ENCODE measurements at places on chromosomes 3 and 15.
A peak's percentile ranks its signal among the peaks of the same experiment; 100 is the strongest.

GRCh38 chr15:65690778-65691177 is 69.0 kb downstream of the SLC24A1 start:
- DNase-seq: no peak

DNA sequence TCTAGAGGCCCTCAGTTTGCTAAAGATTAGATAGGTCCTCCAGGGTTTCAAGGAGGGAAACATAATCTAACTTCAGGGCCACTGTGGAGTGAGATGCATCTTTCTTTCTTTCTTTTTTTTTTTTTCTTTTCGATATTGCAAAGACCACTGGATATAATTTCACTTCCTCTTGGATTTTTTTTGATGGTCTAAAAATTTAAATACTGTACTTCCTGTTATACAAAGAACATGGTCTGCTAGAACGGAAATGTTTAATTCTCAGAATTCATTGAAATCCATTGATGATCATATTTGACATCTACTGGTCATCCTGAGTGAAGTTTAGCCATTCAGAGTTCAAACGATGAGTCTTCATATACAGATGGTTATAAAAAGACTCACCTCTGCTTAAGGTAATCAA is 808.8 kb upstream of the LMCD1 start:
- no peak for DNase-seq

GRCh38 chr3:112293368-112294321 is at the start of gene SLC9C1:
TSS of gene SLC9C1 (minus strand) at chr3:112294216. CDS start at chr3:112286791, 7,425 bp downstream.
- peak; percentile 86 for DNase-seq

DNA sequence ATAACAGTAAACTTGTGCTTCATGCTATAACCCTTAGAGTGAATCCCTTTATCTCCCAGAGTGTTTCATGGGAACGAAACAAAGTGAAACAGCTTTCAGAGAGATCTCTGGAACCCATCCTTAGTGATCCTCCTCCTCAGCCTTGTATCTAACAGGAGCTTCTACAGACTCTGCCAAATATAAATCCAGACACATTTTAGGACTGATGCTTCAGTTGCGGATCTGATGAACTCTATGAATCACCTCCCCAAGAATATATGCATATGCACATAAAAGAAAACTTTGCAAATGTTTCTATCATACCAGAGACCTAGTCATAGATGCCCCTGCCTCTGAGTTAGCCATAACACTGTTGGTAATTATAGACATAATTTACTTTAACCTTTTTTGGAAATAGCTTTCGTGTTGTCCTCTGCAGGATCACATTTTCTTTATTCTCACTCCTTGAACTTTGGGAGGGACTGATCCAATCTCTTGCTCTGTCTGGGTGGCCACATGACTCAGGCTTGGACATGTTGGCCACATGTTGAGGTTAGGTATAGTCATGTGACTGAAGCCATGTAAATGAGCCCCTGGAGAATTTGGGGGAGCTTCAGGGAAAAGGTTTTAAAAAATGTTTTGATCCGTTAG is 306.4 kb upstream of the CNTN3 start:
- DNase-seq: no peak

DNA sequence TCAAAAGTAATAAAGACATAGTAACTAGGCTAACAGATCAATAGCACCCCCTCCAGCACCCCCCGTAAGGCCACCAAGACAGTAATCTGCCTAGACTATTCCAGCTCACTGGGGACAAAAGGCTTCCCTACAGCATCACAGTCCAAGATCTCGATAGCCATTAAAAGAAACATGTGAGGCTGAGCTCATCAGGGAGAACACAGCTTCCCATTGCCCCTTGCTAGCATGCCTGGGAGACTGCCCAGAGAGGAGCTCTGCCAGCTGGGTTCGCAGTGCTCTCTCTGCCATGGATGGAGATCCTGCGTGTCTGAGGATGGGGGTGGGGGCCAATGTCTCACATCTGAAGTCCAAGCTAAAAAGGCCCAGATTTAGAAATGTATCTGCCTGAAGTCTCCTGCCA is 17.8 kb downstream of the LRIG1 start:
- peak; percentile 92 for DNase-seq

GRCh38 chr15:68275165-68275746 is 2.3 kb upstream of the FEM1B start:
- no peak for DNase-seq

- no peak for DNase-seq
Measured at GRCh38 chr3:195042743-195043606, 228.0 kb downstream of the XXYLT1 start.

DNA sequence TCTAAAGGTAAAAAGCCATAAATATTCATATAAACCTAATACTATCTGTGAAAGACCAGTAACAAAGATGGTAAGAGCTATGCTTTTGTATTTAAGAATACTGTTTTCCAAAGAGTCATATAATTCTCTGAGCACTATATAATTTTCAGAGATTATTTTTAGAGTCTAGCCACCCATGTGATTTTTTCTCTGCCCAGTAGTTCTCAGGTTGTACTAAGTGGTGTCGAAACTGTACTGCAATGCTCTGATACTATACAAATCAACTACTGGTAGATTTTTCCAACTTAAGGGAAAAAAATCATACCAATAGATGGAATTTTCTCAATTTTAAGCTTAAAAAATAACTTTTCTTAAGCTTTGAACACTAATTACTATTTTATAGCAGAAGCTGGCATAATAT is 104.8 kb downstream of the MYO5A start:
- DNase-seq: no peak

GRCh38 chr3:120816728-120817127 is 74.2 kb downstream of the GTF2E1 start:
- peak; percentile 55 for DNase-seq

GRCh38 chr3:164397462-164397861 is 680.8 kb downstream of the SI start:
- DNase-seq: no peak

DNA sequence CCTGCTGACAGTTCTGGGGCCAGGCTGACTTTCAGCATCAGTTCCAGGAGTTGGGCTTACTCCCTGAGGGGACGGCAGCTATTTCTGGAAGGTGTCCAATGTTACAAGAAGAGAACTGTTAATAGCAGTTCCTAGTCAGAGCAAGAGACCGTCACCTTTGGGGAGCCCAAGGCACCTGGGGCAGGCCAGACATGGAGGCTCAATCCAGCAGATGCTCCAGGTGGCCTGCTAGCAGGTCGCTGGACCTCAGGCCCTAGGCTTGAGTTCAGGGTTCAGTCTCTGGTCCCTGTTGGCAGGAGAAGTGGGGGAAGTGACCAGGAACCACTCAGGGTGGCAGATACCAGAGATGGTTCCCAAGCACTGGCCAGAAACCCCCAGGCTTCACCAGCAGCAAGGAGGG is 25.9 kb downstream of the C3orf20 start:
- DNase-seq: no peak

DNA sequence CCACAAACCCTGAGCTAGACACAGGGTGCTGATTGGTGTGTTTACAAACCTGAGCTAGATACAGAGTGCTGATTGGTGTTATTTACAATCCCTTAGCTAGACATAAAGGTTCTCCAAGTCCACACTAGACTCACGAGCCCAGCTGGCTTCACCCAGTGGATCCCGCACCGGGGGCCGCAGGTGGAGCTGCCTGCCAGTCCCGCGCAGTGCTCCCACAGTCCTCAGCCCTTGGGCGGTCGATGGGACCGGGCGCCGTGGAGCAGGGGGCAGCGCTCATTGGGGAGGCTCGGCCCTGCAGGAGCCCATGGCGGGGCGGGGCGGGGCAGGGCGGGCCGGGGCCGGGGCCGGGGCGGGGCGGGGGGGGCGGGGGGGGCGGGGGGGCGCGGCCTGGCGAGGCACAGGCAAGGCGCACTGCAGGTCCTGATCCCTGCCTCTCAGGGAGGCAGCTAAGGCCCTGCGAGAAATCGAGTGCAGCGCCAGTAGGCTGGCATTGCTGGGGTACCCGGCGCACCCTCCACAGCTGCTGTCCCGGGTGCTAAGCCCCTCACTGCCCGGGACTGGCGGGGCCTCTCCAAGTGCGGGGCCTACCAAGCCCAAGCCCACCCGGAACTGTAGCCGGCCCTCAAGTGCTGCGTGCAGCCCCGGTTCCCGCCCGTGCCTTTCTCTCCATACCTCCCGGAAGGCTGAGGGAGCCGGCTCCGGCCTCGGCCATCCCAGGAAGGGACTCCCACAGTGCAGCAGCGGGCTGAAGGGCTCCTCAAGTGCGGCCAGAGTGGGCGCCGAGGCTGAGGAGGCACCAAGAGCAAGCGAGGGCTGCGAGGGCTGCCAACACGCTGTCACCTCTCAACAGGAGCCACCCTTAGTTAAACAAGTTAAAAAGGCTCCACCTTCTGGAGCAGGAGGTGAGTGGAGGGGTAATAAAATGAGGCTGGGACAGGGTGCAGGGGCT is 9.8 kb upstream of the TMEM40 start:
- DNase-seq: no peak

DNA sequence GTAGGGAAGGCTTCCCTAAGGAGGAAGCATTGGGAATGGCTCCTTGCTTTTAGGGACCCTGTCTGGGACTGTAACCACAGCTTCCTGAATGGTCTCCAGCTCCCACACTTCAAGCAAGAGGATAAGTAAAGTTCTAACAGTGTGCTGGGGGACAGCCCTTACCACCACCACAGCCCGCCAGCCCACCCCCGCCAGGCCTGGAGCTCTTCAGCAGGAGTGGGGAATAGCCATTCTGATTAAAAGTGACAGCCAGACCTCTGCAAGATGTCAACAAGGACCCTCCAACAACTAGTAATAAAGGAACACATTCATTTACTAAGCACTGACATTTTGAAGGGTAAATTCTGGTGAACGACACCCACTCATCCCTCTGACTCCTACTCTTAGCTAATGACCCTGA is 49.4 kb downstream of the CPN2 start:
- no peak for DNase-seq

DNA sequence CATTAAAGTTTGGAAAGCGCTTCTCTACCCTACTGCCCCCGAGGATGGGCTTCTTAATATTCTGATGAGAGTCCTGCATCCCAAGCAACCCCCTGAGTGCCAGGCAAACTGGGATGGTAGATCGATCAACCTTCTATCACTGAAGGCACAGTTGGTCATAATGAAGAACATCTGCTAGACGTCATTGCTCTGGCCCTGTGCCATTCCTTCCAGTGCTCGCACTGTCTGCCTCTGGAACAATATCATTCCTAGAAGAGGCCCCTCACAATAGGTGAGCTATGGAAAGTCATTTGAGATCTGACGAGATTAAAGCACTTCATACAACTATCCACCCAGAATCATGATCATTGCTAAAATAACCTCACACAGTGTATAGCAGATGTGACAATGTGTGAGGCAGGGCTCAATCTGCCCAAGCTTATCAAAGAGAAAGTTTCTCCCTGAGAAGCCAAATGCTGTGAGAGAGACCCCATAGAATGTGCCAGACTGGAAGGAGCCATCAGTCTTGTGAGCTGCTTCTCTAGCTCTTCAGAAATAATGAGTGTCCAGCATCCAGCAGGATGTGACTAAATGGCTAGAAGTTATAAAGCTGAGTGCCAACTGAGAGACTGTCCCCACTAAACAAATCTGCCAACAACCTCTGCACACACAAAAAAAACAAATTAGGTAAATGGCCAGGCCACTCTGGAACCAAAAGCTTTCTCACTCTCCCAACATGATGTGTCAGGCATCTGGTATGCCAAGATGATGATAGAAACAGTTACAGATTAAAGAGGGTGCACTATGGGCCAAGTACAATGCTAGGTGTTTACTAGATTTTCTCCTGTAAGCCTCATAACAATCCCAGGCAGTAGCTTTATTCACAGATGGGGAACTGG is 165.5 kb downstream of the NECTIN3 start:
- DNase-seq: no peak

DNA sequence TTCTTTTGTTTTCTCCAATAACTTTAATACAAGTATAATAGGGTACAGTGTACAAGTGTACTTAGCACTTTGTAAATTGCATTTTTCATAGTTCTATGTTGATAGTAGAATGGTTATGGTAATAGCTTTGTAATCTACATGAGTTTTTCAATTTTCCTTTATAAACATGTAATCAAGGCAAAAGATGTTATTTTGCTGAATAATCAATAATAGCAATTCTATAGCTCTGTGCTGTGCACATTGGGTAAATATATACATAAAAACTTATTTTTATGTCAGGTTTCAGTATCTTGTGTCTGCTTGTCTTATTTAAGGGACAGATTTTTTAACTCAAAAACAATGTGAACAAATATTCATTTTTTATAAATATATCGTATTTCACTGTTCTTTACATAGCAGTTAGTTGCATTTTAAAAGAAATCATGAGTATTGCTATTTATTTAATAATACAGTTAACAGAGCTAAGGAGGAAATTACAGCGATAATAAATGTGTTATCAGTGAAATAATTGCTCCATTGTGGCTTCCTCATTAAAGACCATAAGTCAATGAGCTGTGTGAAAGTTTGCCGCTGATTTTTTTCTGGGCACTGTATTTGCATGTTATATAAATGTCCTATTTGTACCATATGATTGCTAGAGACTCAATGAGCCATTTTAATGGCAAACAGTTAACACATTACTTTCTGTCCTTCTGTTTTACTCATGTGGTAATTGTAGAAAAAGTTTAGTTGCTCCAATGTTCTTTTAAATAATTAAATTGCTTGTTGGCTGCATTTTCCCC is 214.6 kb upstream of the STAC start:
- no peak for DNase-seq

DNA sequence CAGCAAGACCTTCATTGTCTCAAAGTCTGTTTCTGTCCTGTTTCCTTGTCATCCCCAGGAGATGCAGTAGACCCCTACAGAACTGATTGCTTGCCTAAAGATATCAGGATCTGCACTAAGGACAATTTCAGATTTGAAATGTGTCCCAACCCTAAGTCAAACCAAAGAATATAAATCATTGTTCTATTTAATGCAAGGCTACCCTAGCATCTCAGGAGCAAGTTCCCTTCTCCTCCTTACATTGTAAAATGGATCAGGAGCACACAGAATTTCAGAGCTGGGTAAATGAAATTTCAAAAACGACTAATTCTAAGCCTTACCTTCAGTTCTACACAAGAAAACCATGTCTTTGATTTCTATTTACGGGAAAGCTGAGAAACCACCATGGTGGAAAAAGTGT is 360.9 kb upstream of the KCNH8 start:
- no peak for DNase-seq

- no peak for DNase-seq
Measured at GRCh38 chr15:41942886-41943285, 29.5 kb downstream of the EHD4 start.

DNA sequence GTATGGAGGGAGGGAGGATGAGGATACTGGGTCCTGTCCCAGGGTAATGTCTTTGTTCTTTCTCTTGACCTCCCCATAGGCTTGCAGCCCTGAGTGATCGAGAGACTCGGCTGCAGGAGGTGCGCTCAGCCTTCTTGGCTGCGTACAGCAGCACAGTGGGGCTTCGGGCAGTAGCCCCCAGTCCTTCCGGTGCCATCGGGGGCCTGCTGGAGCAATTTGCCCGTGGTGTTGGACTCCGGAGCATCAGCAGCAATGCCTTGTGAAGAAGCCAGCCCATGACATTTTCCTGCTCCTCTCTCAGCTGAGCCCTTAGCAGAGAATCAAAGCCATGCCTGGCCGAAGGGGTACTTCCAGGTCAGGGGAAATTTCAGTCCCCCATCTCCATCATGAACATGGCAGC is 1.9 kb upstream of the CPNE9 start:
- DNase-seq: no peak

- DNase-seq: no peak
Measured at GRCh38 chr3:116449546-116450350, 4.5 kb upstream of the LSAMP start.
